Sigmoid colon (tissue), 7 donors: ENCODE measurements at places on chromosomes 13 and 19. TPM values are rescaled to one million over a fixed set of nuclear protein-coding genes. Genes with fewer than 3 reads are reported as not detected.

The ZNF285 gene
- 3.2 TPM for total RNA-seq

DNA sequence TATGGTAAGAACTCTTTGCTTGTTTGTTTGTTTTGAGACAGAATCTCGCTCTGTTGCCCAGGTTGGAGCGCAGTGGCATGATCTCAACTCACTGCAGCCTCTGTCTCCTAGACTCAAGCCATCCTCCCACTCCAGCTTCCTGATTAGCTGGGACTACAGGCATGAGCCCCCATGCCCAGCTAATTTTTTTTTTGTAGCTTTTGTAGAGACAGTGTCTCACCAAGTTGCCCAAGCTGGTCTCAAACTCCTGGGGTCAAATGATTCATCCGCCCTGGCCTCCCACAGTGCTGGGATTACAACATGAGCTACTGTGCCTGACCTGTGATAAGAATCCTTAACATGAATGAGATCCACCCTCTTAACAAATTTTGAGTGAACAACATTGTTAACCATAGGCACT is 183.9 kb upstream of the TSHZ3 start:
- H3K36me3 ChIP-seq, result no peaks in the 10 kb centered on the region
- H3K4me1 ChIP-seq, result no peaks in the 10 kb centered on the region
- H3K27ac ChIP-seq, result no peak overlapping the region
- DNase-seq, result no peak
- H3K27me3 ChIP-seq, result no peaks in the 10 kb centered on the region

The FRY gene
- 26.7 TPM for total RNA-seq

GRCh38 chr13:27279506-27279905 is 8.9 kb downstream of the RASL11A start:
- H3K27me3 ChIP-seq, result no peaks in the 10 kb centered on the region
- no peaks in the 10 kb centered on the region for H3K4me1 ChIP-seq

GRCh38 chr13:21328201-21328600 is 130.9 kb downstream of the ZDHHC20 start:
- H3K27ac ChIP-seq, result no peak overlapping the region
- no peak for DNase-seq
- H3K4me3 ChIP-seq, result no peak overlapping the region
- H3K4me1 ChIP-seq, result no peaks in the 10 kb centered on the region

The ERICH6B gene
- not detected for total RNA-seq

GRCh38 chr19:2495130-2495641 is 19.3 kb downstream of the GADD45B start:
- H3K27me3 ChIP-seq, result no peaks in the 10 kb centered on the region
- peak overlapping the region; percentile 77 for H3K27ac ChIP-seq
- H3K4me3 ChIP-seq, result peak overlapping the region; percentile 62
- DNase-seq, result peak; percentile 93

The KIR2DL3 gene
- not detected for total RNA-seq

The DNAAF3 gene
- total RNA-seq, result not detected

DNA sequence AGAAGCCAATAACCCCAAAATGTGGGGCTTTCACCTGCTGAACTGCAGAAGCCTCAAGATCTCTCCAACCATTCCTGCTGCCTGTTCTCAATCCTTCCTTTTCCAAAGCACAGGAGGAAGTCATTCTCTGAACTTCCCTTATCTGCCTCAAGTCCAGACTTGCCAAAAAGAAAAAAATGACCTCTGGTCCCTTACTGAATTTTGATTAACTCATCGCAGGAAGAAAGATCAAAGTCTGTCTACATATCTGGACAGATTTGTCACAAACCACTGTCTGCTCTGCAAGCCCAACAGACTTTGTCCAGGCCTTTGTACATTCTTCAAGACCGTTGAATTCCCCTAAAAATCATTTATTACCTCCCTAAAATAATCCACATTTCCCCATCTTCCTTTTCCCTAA is 126.5 kb upstream of the NBEA start:
- DNase-seq, result no peak
- no peak overlapping the region for H3K4me3 ChIP-seq
- no peaks in the 10 kb centered on the region for H3K27me3 ChIP-seq
- H3K4me1 ChIP-seq, result peaks cover 17% of the 10 kb centered on the region

DNA sequence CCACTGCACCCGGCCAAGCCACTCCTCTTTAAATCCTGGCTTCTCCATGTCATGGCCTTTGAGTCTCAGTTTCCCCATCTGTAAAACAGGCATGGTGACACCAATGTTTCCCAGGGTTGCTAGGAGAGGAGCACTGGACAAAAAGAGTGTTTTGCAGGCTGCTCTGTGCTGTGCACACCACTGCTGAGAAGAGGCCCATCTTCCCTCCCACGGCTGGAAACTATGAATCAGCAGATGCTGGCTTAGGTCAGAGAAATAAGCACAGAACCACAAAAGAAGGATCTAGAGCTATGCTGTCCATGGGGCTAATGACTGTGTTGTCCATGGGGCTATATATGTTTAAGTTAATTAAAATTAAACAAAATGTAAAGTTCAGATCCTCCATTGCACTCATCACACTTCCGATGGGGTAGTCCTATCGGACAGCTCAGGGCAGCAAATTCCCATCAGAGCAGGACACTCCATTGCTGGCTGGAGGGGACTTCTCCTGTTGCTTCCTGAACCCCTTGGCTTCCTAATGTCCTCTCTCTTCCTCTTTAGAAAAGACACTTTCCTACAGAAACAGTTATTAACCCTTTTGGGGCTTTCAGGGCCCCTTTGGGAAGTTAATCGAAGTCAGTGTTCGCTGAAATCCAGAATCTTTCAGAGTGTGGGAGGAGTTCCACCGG is 37.1 kb downstream of the TSHZ3 start:
- H3K4me1 ChIP-seq, result peaks cover 53% of the 10 kb centered on the region
- no peaks in the 10 kb centered on the region for H3K27me3 ChIP-seq
- H3K4me3 ChIP-seq, result no peak overlapping the region

DNA sequence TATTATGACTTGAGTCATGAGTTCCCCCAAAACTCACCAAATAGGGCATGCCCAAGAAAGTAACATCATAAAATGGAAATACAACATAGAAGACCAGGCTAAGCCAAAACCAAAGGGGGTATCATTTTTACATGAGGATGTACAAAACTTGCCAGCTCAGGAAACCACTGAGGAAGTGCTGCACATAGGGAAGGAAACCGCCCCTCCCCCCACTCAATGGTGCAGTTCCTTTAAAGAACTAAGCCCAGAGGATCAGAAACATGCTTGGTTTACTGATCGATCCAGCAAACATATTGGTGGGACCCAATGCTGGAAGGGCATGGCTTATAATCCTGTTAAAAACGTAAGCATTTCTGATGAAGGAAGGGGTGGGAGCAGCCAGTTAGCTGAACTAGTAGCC is 4.2 kb upstream of the ZNF486 start:
- no peaks in the 10 kb centered on the region for H3K36me3 ChIP-seq
- peaks cover 3% of the 10 kb centered on the region for H3K4me1 ChIP-seq
- no peak for DNase-seq

DNA sequence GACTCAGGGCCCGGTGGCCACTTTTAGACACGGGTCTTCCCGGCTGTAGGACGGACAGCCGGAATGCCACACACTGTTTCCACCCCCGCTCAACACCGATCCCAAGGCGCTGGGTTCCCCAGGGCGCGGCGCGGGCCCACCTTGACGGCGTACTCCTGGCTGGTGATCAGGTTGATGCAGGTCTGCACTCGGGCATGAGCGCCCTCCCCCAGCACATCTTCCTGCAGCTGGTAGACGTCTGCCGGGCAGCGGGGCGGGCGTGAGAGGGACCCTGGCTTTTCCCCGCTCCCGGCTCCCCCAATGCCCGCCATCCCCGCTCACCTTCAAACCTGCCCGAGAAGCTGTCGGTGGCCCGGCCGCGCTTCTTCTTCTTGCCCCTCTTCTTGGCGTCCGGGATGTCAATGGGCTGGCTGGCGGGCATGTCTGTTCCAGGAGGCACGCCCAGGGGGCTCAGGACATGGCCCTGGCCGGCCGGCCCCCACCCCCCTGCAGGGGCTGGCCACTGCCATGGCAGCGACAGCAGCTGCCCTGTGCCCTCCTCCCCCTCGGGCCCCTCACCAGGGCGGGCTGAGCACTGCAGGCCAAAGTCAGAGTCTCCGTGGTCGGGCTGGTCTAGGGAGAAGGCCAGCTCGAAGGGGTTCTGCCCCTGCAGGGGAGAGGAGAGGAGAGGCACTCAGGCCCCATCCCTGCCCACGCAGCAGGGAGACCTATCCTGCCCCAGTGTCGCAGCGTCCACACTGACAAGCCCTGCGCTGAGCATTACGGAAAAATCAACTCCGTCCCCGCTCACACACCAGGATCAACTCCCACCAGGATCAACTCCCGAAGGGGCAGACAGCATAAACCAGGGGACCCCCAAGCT is 4.8 kb downstream of the MKNK2 start:
- H3K27me3 ChIP-seq, result no peaks in the 10 kb centered on the region
- peak; percentile 69 for DNase-seq
- H3K36me3 ChIP-seq, result peaks cover 25% of the 10 kb centered on the region
- H3K27ac ChIP-seq, result peak overlapping the region; percentile 93

DNA sequence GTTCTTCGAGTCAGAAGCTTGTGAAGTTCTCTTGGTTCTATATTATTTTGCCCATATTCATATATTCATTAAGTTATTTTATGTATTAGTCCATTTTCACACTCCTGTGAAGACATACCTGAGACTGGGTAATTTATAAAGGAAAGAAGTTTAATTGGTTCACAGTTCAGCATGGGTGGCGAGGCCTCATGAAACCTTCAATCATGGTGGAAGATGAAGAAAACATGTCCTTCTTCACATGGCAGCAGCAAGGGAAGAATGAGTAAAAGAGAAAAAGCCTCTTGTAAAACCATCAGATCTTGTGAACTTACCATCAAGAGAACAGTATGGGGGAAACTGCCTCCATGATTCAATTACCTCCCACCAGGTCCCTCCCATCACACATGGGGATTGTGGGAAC is 182.3 kb downstream of the GPC5 start:
- no peak overlapping the region for H3K4me3 ChIP-seq
- H3K36me3 ChIP-seq, result no peaks in the 10 kb centered on the region
- no peak for DNase-seq
- H3K27ac ChIP-seq, result no peak overlapping the region
- no peaks in the 10 kb centered on the region for H3K27me3 ChIP-seq

GRCh38 chr13:114264886-114265611 is 16.4 kb upstream of the UPF3A start:
- no peak overlapping the region for H3K4me3 ChIP-seq
- DNase-seq, result no peak
- no peaks in the 10 kb centered on the region for H3K4me1 ChIP-seq
- H3K27ac ChIP-seq, result no peak overlapping the region
- peaks cover 61% of the 10 kb centered on the region for H3K36me3 ChIP-seq

DNA sequence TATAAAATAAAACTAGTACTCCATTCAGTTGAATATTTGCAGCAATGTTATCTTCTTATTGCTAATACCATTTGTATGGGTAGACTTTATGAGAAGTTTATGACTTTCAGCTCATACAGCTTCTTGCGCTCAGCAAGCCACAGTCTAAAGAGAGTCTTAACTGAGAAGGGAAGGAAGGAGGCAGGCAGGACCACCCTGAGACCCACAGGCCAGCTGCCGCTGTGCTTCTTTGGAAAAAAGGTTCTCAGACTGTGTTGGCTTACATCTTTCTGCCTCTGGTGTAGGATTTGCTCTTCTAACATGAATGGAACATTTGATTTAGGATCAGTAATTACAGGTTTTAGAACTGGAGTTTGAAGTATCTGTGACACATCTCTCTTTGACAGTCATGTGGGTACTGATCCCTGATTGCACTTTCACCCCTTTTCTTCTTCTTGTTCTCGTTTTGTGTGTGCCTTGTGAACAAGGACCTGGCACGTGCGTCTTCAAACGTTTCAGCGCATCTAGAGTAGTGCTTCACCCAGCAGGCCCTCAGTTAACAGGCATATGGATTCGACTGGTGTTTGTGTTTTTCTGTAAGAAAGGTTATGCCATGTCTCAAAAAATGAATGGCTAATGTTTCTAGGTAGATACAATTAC is 7.1 kb upstream of the GPR18 start:
- H3K4me3 ChIP-seq, result no peak overlapping the region
- H3K36me3 ChIP-seq, result no peaks in the 10 kb centered on the region
- no peaks in the 10 kb centered on the region for H3K27me3 ChIP-seq

The CLEC4G gene
- 3.6 TPM for total RNA-seq

The CCDC8 gene
- total RNA-seq, result 4.6 TPM

GRCh38 chr19:48804496-48804895 is 6.3 kb downstream of the BCAT2 start:
- H3K27ac ChIP-seq, result no peak overlapping the region
- peaks cover 12% of the 10 kb centered on the region for H3K36me3 ChIP-seq
- no peaks in the 10 kb centered on the region for H3K4me1 ChIP-seq
- no peaks in the 10 kb centered on the region for H3K27me3 ChIP-seq

DNA sequence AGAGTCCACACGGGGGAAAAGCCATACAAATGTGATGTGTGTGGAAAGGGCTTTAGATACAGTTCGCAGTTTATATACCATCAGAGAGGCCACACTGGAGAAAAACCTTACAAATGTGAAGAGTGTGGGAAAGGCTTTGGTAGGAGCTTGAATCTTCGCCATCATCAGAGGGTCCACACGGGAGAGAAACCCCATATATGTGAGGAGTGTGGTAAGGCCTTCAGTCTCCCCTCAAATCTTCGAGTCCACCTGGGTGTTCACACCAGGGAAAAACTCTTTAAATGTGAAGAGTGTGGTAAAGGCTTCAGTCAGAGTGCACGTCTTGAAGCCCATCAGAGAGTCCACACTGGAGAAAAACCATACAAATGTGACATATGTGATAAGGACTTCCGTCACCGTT is 23.3 kb upstream of the ZNF233 start:
- no peaks in the 10 kb centered on the region for H3K27me3 ChIP-seq
- H3K4me1 ChIP-seq, result no peaks in the 10 kb centered on the region
- no peak for DNase-seq

DNA sequence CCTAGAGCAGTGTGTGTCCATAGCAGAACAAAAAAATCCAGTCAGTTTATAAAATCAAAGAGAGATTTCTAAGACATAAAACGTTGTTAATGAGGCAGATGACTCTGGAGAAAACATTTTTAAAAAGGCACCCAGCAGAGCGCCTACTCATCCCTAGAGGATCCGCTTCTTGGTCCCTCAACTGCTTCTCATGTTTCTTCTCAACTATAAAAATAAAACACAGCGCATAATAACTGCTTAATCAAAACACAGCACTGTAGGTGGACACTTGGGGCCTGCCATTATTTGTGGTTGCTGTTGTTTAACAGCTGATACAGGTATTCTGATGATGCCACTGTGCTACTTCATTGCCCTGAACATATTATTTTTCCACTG is 347.9 kb downstream of the FGF9 start:
- H3K4me1 ChIP-seq, result no peaks in the 10 kb centered on the region
- DNase-seq, result no peak
- H3K27ac ChIP-seq, result no peak overlapping the region
- H3K36me3 ChIP-seq, result no peaks in the 10 kb centered on the region
- no peak overlapping the region for H3K4me3 ChIP-seq
